Activated CD4-positive, CD25-positive, alpha-beta regulatory T cell treated with anti-CD3 and anti-CD28 coated beads, Interleukin-2, amount 50 U/mL, for 24 hours (primary cell): ENCODE measurements at places on chromosomes 4 and X.

GRCh38 chr4:128653527-128654444 is 155.7 kb upstream of the JADE1 start:
- no peak for ATAC-seq

- no peak for ATAC-seq
Observed at GRCh38 chr4:66911880-66912279, 633.4 kb downstream of the CENPC start.

DNA sequence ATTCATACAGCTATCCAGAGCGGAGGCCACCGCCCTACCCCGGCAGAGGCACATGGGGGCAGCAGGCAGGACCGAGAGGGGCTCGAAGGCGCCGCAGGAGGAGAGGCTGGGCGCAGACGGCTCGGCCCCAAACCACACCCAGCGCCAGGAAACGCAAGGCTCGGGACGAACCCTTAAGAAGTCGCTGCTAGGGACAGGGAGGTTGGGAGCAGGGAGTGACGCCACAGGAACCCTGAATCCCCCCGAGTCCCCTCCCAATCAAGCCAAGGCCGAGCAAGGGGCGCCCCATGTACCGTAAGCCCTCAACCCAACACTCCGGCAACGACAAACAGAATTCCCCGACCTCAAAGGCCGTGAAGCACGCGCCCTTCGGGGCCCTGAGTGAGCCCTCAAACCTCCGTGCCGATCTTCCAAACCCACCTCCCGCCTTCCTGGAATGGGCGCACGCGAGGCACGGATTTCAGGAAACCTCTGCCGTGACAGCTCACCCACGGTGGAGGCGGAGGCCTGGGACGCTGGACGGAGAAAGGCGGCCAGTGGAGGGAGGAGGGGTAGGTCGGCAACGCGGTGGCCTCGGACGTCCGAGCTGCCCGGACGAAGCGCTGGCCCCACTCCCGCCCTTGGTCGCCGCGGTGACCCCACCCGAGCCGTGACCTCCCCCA is 1.8 kb downstream of the ZFYVE28 start:
- ATAC-seq, result no peak

GRCh38 chr4:80462621-80463091 is 127.1 kb downstream of the CFAP299 start:
- ATAC-seq, result no peak

- peak; percentile 49 for ATAC-seq
Observed at GRCh38 chrX:107676559-107677378, 48.5 kb downstream of the PRPS1 start.

GRCh38 chr4:133524369-133524768 is 375.3 kb downstream of the PCDH10 start:
- no peak for ATAC-seq

DNA sequence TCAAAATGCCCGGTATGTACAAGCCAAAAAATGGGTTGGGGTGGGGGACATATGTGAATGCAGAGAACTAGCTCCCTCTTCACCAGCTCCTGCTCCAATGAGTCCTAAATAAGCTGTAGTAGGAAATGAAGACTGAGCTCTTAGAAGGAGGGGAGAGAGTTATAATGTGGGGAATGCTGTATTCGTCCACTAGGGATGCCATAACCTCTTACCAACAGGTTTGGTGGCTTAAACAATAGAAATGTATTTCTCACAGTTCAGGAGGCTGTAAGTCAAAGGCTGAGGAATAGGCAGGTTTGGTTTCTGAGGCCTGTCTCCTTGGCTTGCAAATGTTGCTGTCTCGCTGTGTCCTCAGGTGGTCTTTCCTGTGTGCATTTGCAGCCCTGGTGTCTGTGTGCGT is 4.4 kb upstream of the INPP4B start:
- ATAC-seq, result no peak

DNA sequence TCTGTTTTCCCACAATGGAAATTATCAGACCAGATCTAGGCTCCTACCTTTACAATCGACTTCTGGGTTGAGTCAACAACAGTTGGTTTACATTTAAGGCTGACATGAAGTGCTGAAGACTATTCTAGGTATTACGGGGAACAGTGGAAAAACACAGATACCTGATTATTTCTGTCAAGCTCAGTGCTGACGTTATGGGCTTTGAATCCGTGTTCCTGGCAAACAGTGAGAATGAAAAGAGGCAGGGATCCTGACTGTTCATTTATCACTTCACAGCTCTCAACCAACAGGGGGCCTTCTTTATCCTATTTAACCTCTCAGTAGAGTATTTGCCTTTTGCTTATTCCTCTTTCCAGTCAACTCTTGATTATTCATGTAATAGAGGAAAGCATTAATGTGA is 43.1 kb downstream of the TMEM164 start:
- no peak for ATAC-seq

DNA sequence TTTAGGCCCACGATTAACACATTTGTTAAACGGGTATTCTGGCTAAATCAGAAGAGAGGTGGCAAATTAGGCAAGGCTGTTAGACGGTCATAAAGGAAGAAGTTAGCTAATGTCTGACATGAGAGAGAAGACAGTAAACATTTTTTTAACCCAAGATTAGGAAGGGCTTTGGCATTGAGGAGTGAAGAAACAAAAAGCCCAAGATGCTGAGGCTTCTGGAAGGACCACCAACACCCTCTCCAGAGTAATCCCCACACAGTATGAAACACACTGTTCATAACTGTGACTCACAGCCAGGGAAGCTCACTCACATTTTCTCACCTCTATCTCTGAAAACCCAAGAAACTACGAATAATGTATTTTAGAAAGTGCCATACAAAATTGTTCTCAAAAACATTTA is 127.6 kb downstream of the AMELX start:
- ATAC-seq, result no peak
